ENCODE measurements at places on chromosomes 11 and 22.

DNA sequence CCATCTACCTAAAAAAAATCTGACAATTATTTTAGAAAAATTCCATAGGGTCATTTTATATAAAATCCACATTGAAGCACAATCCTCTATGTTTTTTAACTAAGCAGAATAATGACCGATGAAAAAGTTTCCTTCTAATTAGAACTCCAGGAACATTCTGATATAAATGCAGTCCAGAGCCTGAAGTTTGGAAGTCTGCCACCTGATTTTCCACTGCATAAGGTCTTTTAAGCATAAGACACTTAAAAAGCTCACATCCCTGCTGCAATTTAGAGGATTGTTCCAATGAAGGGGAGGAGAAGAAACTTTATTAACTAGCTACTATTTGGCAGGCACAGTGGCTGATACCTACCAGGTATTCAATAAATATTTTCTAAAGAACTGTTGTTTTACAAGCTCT is 570.3 kb upstream of the ANO5 start:
- no peak for DNase-seq

GRCh38 chr11:95877291-95877690 is 46.6 kb downstream of the MTMR2 start:
- DNase-seq = no peak

DNA sequence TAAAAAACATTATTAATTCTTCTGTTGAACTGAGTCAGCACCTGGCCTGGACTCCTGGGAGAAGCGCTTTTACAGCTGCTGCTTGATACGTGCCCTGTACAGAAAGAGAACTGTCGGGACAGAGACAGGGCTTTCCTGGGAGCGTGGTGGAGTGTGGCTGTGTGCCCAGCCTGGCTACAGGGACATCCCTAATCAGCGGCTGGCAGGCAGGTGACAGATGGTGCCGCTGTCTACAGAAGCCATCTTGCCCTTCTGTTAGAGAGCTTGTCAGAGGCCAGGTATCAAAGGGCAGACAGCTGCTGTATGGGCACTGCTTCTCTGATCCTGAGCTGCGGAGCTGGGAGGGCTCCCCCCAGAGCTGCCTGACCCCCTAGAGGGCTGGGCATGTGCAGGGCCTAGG is 361.8 kb downstream of the TENM4 start:
- DNase-seq = no peak

- peak; percentile 70 for DNase-seq
These were observed 6.7 kb upstream of the GDPD5 start for GRCh38 chr11:75532200-75533048.

- DNase-seq = no peak
These were observed 52.1 kb upstream of the NFRKB start for GRCh38 chr11:129947474-129947873.

DNA sequence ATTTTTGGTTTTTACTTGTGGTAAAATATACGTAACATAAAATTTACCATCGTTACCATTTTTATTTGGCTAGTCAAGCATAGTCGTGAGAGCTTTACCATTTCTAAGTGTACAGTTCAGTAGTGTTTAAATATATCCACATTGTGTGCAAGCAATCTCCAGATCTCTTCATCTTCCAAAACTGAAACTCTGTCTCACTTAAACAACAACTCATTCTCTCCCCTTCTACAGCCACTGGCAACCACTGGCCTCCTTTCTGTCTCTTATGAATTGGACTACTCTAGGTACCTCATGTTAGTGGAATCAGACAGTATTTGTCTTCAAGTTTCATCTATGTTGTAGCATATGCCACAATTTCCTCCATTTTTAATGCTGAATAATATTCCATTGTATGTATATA is 37.4 kb downstream of the SMC1B start:
- DNase-seq = no peak

- no peak for DNase-seq
These were observed 24.2 kb downstream of the EIF4G2 start for GRCh38 chr11:10784232-10785145.

DNA sequence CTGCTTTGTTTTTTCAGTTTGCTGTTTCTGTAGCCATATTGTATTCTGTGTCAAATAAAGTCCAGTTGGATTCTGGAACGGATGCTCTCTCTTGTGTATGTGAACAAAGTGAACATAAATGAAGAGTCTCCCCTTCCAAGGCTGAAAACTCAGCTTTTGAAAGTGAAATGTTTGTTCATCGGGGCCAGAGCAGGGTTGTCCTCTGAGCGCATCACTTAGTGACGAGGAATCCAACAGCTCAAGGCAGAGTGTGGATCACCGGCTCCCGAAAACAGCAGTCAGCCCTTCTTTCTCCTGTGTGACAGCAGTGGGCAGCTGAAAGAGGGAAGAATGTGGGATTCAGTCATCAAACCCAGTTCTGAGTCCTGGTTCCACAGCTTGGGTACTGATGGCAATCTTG is 21.4 kb downstream of the RBX1 start:
- DNase-seq = no peak

GRCh38 chr22:39068033-39068785 is 8.9 kb upstream of the APOBEC3G start:
- DNase-seq = no peak

- DNase-seq = no peak
These were observed 186.6 kb upstream of the CCDC90B start for GRCh38 chr11:83472806-83473205.

DNA sequence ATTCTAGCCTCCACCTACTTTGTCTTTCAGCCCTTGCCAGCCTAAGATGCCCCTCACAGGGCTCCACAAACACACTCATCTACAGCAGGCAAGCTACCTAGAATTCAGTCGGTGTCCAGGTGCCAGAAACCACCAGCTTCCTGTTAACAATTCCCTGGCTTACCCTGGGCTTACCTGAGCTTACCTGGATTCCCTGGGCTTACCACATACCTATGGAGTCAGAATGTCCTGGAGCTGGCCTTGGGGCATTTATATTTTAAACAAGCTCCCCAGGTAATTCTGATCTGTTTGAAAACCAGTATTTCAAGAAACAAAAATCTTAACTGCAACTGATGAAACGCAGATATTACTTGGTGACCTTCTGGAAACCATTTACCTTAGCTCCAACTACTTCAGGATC is 123.6 kb downstream of the SLC1A2 start:
- no peak for DNase-seq

GRCh38 chr11:128761339-128761738 is 67.5 kb downstream of the FLI1 start:
- no peak for DNase-seq

DNA sequence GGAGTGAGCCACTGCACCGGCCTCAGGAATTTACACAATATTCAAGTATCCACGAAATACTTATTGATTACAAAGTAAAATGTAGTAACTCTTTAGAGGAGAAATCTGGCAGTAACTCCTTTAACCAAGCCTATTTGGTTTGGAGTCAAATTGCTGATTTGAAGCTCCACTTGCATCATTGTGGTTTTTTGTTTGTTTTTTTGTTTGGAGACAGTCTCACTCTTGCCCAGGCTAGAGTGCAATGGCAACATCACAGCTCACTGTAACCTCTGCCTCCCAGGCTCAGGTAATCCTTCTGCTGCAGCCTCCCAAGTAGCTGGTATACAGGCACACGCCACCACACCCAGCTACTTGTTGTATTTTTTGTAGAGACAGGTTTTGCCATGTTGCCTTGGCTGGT is 6.4 kb upstream of the QSER1 start:
- DNase-seq = no peak

- no peak for DNase-seq
These were observed 4.5 kb downstream of the GSTT2 start for GRCh38 chr22:23984430-23984829.

DNA sequence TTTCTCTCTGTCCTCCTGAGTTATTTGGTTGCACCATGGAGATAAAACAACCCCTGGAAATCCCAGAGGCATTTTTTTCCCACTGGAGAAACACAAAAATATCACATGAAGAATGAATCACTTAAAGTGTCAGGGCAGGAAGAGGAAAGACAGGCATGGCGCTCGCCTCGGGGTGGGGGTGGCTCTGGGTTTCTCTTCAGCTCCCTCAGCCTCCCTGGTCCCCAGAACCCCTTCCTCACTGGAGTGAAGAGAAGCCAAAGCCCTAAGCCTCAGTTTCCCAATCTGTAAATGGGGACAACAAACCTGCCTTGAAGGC is 938 bp downstream of the SHISAL1 start:
- no peak for DNase-seq

GRCh38 chr11:72436661-72437060 is 2.3 kb upstream of the CLPB start:
- DNase-seq = no peak

GRCh38 chr22:32909581-32910428 is 108.3 kb downstream of the TIMP3 start:
- DNase-seq = no peak

GRCh38 chr22:39356464-39356863 is 6.7 kb downstream of the SYNGR1 start:
- DNase-seq = no peak

DNA sequence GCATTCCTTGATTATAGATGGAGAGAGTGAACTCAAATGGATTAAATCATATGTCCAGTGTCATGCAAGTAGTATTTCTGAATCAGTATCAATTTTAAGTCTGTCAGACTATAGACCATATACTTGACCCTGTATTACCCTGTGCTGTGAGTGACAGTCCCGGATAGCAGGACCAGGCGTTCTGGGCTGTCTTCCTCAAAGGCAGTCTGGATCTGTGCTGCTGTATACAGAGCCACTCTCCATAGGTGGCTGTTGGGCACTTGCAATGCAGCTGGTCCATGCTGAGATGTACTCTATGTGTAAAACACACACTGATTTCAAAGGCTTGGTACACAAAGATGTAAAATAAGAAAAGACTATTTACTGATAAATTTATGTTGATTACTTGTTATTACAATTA is 294.3 kb downstream of the OPCML start:
- no peak for DNase-seq

GRCh38 chr11:100105255-100105981 is 581.7 kb upstream of the ARHGAP42 start:
- no peak for DNase-seq

DNA sequence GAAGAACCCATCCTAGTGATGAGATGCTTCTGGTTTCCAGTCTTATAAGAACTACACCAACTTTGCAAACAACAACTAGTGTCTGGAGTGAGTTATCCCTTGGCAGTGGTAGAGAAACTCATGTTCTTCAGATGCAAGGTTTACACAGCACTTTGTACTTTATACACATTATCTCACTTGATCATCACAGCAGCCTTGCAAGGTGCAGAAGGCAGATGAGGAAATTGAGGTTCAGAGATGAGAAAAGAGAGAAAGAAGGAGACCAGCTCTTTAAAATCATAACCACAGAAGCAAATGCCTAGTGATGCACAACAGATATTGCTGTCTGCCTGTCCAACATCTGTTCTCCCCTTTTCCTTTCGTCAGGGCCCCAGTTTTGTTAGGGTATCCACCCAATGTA is 16.7 kb upstream of the CD44 start:
- DNase-seq = no peak

Measured in stimulated activated CD8-positive, alpha-beta memory T cell treated with anti-CD3 and anti-CD28 coated beads, Interleukin-7, amount 100 ng/mL, for 4 hours (primary cell).